COR-L47 (cell line): ENCODE measurements at places on chromosomes 2 and 18.

GRCh38 chr2:178819992-178820391 is 12.8 kb upstream of the TTN start:
- DNase-seq: no peak

DNA sequence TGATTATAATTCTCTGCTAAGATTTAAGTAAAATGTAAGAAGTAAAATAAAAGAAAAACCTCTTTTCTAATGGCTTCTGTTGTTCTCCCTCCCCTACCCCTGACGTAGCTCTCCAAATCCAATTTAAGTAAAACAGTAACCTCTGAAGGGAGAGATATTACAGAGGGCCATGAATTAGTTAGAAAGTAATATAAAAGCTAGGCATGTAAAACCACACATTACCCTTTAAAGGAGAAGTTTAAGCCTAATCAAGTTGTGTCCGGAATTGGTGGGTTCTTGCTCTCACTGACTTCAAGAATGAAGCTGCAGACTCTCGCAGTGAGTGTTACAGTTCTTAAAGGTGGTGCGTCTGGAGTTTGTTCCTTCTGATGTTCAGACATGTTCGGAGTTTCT is 116.9 kb upstream of the SCN7A start:
- DNase-seq: no peak

DNA sequence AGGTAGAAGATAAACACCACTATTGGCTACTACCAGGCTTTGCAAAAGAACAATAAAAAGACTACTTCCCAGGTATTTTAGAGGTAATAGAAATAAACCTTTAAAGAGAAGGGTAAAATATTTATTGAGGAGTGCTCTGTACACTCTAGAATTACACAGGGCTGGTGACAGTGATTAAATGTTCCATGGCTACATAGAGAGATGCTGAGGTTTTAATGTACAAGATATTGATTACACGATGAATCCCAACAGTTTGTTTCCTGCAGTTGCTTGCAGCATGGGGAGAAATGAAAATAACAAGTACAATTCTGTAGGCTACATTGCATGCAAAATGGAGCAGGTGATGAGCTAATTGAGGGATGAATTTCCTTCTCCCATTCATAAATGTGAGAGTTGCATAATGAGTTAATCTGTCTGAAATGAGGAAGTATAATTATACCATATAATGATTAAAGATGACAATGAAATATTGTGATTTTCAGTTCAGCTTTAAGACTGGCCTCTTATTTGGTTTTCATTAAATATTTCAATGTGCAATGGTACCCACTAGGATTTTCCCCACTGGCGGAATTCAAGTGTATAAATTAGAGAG is 266.1 kb downstream of the SOCS6 start:
- peak; percentile 75 for DNase-seq

DNA sequence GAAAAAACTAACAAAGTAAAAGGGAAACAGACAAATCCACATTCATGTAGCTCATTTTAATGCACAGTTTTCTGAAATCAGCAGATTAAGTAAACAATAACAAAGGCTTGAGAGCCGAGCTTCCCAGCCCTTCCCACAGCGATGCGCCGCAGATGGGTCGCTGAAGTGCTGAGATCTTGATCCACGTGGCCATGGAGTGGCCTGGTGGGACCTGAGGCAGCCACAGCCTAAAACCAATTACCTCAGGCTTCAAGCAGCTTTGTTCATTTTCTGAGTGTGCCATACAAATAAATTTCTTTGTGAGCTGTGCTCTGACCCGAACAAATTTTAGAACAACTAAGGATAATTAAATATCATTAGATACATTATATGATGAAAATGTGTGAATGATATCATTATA is 25.6 kb upstream of the CYRIA start:
- DNase-seq: no peak

GRCh38 chr18:69265656-69266055 is 135.0 kb upstream of the DOK6 start:
- no peak for DNase-seq

DNA sequence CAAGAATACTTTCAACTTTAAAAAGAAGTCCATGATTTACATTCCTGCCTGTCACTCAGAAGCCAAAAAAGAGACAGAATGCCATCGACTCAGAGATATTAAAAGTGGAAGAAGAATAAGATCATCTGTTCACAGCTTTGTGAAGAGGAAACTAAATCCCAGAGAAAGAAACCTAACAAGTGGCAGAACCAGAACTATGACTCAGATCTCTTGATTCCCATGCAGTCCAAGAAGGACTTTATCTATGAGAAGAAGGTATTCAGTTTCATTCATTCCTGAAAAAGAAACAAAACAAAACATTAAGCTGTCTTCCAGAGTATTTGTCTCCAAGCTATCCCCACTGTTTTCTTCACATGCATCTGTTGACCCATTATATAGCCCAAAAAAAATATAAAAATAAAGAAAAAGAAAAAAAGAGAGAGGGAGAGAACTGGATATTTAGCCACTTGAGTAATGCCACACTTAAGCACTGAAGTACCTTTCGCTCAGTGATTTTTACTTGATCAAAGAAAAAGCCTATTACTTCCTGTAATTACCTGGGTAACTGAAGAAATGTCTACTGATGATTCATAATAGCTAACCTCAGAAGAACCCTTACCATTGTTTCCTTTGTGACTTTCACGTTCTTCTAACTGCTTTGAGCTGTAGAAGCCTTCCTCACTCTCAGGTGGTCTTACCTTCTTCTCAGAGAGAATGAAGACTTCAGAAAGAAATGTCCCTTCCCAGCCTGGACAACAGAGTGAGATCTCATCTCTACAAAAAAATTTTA is 17.7 kb upstream of the AKAIN1 start:
- DNase-seq: no peak

GRCh38 chr2:156083763-156084493 is 248.6 kb downstream of the NR4A2 start:
- no peak for DNase-seq

DNA sequence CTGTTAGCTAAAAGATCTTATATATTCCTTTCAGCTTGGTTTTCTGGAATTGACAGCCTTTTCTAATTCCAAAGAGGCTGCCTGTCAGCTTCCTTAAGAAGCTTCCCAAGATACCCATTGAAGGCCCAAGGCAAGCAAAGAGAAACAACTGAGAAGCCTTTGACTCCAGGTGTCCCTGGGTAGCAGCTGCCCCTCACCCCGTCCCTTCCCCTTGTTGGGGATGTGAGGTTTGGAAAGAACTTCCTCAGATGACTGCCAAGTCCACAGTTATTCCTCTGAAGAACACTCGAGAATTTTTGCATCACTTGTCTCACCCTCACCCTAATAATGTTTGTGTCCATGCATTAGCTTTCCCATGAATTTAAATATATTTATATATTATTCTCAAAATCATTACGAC is 13.3 kb downstream of the MAPRE3 start:
- DNase-seq: no peak

DNA sequence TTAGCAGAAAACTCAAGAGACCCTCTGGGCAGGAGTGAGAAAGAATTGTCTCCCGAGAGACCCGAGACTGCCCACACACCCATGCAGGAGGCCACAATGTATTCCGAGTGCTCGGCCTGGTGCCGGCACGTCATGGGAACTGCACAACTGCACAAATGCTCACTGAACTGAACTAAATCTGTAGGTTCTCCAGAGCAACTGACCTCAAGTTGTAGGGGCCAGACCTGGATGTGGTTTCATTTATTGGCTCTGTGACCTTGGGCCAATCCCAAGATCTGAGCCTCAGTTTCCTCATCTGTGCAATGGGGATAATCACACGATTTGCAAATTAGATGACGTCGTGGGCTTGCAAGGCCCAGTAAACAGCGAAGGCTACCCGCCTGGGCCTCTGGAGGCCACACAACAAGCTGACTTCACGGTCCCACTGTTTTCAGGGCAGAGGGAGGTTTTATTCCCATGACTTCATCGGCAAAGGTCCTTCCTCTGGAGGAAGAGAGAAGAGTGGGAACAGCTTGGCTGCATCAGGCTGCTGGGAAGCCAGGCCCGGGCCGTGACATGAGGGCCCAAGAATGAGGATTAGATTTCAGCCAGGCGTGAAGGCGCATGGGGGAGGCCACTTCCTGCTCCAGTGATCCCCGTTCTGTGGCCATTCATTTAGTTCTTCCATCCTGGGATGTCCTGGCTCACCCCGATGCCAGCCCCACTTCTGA is 3.6 kb upstream of the ERFE start:
- DNase-seq: no peak

- no peak for DNase-seq
Measured at GRCh38 chr2:51534166-51534565, 502.2 kb upstream of the NRXN1 start.

- DNase-seq: no peak
Measured at GRCh38 chr2:239588451-239589269, 187.8 kb upstream of the HDAC4 start.

DNA sequence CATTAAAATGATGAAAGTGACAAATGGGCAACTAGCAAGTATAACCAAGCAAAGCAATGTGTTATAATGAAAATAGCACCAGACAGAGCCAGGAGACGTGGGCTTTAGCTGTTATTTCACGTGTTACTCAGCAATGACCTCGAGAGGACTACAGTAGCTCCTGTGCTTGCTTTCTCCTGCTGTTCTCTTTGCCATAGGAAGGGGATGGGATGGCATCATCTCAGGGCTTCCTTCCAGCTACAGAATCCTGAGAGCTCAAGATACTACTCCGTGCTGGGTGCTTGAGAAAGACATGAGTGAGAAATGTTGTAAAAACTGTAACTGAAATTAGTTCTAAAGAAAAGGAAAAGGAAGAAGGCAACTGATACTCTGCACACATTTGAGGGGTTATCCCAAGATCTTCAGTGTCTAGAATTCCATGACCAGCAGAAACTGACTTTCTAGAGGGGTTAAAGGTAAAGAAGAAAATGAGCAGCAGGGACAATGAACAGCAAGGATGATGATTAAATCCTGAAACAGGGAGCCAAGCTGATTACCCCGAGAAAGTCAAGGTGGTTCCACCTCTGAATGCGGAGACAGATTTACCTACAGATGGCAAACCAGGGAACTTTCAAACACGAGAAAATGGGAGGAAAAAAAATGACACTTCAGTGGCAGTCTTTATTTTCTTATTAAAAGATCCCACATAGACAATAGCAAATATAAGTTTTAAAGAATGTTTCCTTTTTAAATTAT is 33.4 kb downstream of the GAREM1 start:
- DNase-seq: no peak

DNA sequence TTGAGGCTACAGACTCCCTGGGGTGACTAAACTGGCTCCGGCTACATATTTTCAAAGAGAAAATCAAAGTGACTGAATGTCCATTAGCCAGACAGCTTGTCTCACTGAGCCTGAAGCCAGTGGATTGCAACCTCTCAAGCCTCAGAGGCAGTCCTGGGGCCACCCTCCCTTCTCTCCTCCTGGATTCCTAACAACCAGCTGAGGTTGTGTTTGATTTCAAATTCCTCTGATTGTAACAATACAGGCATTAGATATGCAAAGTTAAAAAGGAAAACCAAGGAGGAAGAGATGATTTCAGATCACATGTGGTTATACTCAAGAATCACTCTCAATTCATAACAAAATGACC is 101.0 kb upstream of the LMAN1 start:
- DNase-seq: no peak

GRCh38 chr18:10776493-10776892 is 250.7 kb downstream of the NAPG start:
- DNase-seq: no peak

GRCh38 chr18:3706279-3707097 is 256.5 kb downstream of the TGIF1 start:
- DNase-seq: no peak

DNA sequence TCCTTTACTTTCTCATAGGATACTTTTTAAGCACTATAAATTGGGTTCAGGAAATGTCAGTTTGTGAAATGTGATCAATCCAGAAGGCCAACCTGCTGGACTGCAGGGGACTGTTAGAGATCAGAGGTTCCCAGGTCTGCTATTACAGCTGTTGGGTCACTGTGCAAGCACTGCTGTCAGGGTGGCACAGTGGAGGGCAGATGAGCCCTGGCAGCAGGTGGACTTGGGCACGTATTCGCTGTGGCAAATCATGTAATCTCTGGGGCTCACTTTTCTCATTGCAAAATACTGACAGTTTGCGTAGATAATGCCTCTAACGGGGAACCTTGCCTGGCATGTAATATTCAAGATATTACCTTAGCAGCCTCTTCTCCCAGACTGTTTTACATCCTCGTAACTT is 18.1 kb downstream of the RAB31 start:
- no peak for DNase-seq

- no peak for DNase-seq
Measured at GRCh38 chr18:22814329-22814703, 118.8 kb upstream of the RBBP8 start.

GRCh38 chr2:189083106-189083505 is 96.5 kb downstream of the COL5A2 start:
- DNase-seq: no peak

DNA sequence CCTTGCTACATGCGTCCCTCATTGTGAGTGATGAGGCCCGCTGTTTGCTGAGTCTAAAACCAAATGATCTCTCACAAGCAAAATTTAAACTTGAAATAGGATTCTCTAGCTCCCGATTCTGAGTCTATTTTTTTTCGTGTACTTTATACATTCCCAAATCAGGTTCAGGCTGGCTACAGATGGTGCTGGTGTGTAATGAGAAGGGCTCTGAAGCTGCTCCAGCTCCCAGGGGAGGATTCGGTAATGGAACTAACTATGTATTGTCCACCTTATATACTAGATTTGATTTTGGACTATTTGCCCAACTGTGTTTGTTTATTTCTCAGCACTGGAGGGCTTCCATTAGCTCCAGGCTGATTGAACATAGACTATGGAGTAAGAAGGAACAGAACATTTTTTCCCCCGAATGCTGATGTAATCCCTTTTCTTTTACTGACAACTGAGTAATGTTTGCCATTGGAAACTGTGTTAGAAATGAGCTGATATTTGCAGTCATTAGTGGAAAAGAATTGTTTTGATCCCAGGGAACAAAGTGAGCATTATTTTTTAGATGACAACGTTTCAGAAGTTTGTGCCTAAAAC is 274.0 kb upstream of the FIGN start:
- peak; percentile 54 for DNase-seq

- no peak for DNase-seq
Measured at GRCh38 chr18:63292831-63293683, 26.5 kb downstream of the BCL2 start.

DNA sequence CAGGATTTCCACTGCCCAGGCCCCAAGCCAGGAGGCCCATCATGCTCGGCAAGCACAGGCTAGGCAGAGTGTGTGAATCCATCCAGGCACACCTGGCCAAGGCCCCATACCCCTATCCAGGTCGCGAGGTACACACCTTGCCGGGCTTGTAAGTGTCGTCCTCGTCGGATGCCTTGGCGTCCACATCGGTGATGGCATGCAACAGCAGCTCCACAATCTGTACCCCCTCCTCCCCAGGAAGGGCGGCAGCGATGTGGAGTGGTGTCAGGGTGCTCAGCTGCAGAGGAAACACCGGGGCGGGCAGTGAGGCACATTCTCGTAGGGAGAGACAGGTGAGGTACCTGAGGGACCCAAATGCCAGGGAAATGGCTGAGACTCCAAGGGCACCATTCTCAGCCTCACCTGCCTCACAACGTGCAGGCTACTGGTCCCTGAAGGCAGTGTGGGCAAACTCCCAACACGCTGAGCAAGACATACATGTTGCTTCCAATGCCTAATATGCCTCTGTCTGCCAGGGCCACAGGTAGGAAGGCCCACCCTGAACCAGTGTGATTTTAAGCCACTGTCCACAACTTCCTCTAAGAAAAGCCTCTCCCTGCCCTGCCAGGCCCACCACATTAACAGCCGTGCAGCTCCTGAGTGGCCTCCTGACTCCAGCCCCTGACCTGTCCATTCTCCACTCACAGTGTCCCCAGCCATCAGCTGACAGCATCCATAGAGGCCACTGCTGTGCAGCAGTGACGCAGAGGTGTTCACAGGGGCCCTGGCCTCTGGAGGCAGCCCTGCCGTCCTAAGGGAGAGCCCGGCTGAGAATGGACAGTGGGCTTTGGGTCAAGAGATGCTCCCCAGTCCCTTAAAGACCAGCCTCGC is 44.9 kb downstream of the ANKMY1 start:
- no peak for DNase-seq
